ENCODE measurements at places on chromosomes 4 and X.

DNA sequence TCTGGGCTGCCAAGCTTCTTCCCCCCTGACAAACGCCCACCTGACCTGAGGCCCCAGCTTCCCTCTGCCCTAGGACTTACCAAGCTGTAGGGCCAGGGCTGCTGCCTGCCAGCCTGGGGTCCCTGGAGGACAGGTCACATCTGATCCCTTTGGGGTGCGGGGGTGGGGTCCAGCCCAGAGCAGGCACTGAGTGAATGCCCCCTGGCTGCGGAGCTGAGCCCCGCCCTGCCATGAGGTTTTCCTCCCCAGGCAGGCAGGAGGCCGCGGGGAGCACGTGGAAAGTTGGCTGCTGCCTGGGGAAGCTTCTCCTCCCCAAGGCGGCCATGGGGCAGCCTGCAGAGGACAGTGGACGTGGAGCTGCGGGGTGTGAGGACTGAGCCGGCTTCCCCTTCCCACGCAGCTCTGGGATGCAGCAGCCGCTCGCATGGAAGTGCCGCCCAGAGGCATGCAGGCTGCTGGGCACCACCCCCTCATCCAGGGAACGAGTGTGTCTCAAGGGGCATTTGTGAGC is 37.0 kb downstream of the HTRA3 start:
- no peak for DNase-seq

DNA sequence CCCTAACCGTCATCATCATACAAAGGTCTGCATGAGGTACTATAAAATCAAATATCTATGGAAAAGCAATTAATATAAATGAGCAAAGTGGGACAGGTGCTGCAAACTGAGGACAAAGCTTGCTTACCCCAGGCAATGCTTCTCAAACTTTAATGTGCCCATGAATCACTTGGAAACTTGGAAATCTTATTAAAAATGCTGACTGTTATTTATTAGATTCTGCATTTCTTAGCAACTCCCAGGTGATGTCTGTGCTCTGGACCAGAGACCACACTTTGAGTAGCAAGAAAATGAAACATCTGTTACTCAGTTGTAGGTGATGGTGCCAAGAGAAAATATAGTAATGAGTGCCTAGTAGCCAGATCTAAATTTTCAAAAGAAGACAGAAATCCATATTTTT is 890.4 kb upstream of the FTHL17 start:
- no peak for DNase-seq

DNA sequence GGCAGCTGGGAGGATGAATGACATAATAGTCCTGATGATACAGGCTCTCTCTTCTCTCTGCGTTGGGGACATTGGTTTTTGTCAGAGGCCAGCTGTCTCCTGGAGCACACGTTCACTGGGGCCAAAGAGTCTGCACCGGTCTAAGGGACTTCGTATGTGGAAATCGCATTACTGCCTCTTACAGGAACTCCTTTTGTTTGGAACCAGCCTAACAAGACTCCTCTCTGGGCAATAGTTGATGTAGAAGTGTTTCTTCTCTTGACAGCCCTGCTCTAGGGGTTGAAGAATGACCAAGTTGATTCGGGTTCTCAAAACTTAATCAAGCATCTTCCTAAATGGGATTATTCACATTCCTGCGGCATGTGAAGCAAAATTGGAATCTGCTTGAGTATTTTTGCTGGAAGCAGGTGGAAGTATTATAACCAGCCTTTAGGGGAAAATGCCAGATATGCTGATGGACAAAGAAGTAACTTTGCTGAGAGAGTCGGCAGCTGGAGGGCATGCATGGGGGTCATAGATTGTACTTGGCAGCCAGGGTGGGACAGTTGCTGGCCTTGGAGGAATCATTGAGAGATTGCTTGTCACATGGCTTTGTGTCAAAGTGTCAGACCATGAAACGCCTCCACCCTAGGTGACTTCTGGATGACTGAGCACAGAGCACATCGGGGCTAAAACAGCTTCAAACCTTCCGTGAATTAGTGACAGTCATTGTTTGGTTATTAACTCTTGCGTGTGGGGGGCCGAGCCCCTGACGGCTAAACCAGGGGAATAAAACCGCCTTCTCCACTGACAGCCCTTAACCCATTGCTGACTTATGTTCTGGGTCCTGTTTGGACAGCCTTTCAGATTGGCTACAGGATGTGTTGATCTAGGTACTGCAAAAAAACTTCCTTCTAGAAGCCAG is 34.4 kb upstream of the SLC34A2 start:
- no peak for DNase-seq

- no peak for DNase-seq
These were observed 226.0 kb upstream of the PPP1R2C start for GRCh38 chrX:43003939-43004338.

DNA sequence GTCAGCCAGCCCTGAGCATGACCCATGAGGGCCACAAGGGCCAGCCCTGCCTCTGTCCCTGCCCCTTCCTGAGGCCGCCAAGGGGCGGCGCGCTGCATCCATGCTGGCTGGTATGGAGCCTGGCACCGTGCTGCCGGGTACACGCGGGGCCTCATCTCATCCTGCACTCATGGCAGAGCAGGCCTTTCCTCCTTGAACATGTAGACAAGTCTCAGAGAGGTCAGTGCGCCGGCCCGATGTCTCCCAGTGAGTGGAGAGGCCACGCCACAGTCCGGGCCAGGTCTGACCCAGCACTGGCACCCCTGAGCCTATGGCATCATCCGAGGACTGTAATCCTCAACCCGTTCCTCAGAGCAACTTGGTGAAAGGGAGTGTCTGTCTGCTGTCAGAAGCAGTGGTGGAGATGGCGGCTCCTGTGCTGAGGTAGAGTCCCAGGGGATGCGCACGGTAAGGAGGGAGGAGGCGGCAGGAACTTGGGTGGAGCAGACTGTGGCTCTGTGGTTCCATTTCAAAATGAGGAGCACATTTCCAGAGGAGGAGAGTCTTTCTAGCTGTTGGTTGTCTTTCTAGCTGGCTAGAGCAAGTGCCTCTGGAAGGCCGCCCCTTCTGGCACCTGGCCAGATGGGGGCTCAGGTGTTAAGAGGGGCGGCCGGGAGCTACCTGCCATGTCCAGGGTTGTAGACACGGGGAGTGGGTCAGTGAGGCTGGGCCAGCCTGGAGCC is 32.8 kb downstream of the TRMT44 start:
- no peak for DNase-seq

DNA sequence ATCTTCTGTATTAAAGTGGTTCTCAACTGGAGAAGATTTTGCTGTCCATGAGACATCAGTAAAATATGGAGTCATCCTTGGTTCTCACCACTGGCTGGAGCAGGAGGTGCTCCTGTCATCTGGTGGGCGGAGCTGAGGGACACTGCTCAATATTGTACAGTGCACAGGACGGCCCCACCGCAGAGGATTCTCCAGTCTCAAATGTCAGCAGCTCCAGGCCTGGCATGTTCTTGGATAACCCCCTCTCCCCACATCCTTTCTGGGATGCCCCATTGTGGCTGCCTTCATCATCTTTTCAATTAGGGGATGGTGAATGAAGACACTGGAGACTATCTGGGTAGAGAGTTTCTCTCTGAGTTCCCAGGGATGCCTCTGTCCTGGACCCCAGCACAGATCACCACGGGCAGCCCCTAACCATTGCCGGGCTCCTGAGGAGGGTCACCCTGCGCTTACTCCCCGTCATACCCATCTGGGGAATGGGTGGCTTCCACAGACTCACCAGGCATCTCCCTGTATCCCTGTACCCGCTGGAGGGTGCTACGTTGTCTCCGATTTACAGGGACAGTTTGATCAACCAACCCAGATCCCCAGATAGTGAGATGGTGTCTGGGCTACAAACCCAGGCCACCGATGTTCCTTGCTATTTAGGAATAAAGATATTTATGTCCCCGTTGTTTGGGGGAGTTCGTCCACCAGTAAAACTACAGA is 21.9 kb upstream of the P2RY8 start:
- DNase-seq: no peak

- DNase-seq: no peak
These were observed 105.6 kb downstream of the C4orf51 start for GRCh38 chr4:145785391-145786008.

DNA sequence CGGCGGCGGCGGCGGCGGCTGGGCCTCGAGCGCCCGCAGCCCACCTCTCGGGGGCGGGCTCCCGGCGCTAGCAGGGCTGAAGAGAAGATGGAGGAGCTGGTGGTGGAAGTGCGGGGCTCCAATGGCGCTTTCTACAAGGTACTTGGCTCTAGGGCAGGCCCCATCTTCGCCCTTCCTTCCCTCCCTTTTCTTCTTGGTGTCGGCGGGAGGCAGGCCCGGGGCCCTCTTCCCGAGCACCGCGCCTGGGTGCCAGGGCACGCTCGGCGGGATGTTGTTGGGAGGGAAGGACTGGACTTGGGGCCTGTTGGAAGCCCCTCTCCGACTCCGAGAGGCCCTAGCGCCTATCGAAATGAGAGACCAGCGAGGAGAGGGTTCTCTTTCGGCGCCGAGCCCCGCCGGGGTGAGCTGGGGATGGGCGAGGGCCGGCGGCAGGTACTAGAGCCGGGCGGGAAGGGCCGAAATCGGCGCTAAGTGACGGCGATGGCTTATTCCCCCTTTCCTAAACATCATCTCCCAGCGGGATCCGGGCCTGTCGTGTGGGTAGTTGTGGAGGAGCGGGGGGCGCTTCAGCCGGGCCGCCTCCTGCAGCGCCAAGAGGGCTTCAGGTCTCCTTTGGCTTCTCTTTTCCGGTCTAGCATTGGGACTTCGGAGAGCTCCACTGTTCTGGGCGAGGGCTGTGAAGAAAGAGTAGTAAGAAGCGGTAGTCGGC is 528 bp downstream of the FMR1 start:
- peak; percentile 67 for DNase-seq

DNA sequence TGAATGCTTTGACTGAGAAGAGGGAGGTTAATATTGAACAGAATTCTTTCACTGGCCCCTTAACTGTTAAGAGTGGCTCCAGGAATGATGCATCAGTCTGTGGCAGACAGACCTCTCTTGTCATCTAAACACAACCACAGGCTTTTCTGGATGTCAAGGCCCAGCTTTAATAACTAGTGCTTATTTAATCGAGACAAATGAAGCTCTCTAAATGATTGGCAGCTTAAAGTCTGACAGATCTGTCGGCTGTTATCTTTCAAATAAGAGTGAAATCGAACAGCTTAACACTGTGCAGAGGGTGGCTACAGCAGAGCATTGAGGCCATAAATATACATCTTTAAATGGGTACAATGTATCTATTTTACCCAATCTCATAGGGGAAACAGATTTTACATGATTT is 500.8 kb upstream of the PABPC4L start:
- no peak for DNase-seq

DNA sequence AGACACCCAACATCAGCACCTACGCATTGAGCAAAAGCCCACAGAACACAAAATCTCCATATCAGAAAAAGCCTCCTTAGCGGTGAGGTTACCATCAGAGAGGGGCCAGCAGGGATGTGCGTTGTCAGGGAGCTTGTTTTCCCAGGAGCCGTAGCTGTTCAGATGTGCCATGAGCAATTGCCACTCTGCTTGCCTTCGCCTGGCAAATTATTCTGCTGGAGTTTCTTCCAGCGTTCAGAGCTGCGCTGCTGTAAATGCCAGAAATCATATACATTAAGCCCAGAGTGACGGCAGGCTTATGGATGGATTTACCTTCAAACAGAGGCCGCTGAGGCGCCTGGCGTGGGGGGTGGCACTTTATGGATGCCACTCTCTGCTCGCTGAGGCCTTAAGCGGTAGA is 632.3 kb downstream of the BCOR start:
- no peak for DNase-seq

DNA sequence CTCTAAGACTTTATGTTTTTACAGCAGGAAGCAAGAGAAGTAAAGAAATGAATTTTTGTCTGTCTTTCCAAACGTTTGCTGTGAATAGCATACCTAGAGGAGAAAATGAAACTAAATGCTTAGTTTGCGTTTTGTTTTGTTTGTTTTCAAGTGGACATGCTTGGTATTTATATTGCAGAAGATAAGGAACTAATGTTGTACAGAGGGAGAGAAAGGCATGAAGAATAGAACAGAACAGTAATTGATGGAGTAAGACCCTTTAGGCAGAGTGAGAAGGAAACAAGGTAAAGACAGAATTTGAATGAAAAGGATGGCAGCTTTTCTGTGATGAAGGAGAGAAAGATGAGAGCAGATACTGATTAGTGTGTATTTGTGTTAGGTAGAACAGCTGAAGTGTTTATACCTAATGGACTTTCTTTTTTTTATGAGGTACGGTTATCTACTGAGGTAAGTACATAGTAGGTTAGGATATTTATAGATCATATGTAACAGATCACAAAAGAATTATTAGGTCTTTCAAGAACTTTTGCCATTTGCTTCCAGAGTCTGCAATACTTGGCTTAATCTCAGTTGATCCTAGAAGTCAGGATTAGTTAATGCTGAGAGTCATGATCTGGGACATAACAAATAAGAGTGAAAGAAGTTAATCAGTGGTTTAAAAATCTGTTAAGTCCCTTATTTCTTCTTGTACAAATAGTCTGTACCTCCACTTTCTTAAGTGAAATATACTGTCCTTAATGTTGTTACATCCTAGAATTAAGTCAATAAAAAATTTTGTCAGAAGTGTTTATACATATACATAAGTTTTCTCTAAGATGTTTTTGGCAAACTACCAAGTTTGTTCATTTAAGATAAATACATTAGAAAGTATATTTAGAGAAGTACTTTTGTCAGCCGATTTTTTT is 36.8 kb downstream of the FABP2 start:
- DNase-seq: no peak

DNA sequence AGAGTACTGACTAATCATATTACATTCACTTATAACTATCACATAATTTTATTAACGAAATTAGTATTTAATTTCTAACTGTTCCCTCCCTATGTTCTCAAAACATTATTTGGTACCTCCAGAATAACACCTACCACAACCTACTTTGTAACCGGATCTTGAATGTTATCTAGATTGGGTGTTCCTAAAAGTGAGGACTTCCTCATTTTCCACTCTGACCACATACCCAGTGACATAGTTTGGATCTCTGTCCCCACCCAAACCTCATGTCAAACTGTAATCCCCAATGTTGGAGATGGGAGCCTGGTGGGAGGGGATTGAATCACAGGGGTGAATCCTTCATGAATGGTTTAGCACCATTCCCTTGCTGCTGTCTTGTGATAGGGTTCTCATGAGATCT is 21.8 kb downstream of the NR3C2 start:
- DNase-seq: no peak

DNA sequence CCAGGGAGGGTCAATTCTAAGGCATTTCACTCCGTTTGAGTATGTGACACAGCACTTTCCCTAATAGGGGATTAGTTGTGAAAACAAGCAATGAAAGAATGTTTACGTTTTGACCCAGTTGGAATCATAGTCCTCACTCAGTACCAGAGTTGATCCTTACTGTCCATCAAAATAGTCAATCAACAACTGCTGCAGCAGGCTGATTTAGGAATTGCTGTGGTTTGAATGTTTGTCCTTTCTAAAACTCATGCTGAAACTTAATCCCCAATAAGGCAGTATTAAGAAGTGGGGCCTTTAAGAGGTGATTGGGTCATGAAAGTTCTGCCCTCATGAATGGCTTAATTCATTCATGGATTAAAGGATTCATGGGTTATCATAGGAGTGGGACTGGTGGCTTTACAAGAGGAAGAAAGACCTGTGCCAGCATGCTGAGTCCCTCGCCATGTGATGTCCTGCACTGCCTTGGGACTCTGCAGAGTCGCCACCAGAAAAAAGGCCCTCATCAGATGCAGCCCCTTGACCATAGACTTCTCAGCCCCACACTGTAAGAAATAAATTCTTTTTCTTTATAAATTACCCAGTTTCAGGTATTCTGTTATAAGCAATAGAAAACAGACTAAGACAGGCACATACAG is 3.1 kb upstream of the FBXL5 start:
- DNase-seq: no peak
